Stimulated activated CD4-positive, alpha-beta T cell treated with anti-CD3 and anti-CD28 coated beads, Interleukin-12 subunit alpha, Interleukin-12 subunit beta, amount 100 ng/mL, for 24 hours (primary cell): ENCODE measurements at places on chromosomes 7 and 10.

GRCh38 chr7:146355216-146355615 lies 238.6 kb downstream of the CNTNAP2 start:
- DNase-seq: no peak

DNA sequence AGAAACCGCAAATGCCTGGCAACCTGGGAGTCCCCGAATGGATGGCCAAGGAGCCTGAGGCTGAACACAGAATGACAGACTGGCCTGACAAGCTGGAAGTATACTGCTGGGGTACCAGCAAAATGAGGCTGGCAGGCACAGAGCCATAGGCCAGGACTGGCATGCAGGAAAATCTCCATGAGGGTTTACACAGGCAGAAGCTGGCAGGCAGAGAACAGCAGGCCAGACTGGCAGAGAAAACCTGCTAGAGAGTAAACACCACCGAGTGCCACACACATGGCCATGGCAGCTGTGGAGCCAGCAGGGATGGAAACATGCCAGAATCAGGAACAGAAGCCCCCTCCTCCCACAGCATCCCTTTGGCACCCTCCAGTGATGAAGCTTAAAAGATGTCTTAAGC lies 63.4 kb downstream of the CRPPA start:
- no peak for DNase-seq

GRCh38 chr7:22251281-22251680 lies 105.7 kb downstream of the RAPGEF5 start:
- no peak for DNase-seq

DNA sequence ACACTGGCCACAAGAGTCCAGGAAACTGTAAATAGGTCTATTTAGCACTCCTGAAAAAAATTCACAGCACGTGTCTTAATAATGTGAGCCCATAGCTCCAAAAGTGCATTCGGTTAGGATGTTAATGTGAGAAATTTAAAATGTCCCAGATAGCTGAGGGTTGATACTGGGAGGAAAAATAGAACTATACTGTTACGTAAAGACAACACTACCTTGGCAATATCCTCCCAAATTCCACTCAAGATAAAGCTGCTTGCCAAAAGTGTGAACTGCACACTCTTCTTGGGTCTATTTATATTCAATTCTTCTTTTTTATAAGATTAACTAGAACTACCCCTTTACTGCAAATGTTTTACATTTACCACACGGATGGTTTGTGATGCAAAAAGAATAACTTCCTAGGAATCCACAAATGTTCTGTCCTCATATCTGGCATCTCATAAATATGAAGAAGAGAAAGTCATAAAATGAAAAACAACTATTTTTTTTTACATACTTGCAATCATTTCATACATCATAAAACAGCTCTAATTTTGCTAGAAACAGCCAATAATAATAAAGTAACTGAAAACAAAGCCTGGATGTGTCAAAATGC lies 10.4 kb downstream of the RAB11FIP2 start:
- DNase-seq: no peak

GRCh38 chr10:103638948-103639347 lies 145.4 kb downstream of the NEURL1 start:
- DNase-seq: no peak

DNA sequence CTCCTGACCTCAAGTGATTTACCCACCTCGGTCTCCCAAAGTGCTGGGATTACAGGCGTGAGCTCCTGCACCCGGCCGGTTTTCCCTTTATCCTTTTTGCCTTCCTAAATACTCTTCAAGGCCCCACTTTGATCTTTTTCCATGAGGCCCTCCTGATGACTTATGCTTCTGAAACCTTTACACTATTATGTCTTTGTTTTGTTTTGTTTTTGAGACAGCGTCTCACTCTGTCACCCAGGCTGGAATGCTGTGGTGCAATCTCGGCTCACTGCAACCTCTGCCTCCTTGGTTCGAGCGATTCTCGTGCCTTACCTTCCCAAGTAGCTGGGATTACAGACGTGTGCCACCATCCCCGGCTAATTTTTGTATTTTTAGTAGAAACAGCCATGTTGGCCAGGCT lies 3.8 kb downstream of the STMP1 start:
- no peak for DNase-seq

GRCh38 chr10:99358101-99358500 lies 28.9 kb downstream of the CNNM1 start:
- DNase-seq: no peak

- DNase-seq: no peak
Observed at GRCh38 chr7:2621061-2621828, 10.5 kb upstream of the TTYH3 start.

GRCh38 chr10:21095494-21096055 lies 198.5 kb upstream of the NEBL start:
- DNase-seq: no peak

DNA sequence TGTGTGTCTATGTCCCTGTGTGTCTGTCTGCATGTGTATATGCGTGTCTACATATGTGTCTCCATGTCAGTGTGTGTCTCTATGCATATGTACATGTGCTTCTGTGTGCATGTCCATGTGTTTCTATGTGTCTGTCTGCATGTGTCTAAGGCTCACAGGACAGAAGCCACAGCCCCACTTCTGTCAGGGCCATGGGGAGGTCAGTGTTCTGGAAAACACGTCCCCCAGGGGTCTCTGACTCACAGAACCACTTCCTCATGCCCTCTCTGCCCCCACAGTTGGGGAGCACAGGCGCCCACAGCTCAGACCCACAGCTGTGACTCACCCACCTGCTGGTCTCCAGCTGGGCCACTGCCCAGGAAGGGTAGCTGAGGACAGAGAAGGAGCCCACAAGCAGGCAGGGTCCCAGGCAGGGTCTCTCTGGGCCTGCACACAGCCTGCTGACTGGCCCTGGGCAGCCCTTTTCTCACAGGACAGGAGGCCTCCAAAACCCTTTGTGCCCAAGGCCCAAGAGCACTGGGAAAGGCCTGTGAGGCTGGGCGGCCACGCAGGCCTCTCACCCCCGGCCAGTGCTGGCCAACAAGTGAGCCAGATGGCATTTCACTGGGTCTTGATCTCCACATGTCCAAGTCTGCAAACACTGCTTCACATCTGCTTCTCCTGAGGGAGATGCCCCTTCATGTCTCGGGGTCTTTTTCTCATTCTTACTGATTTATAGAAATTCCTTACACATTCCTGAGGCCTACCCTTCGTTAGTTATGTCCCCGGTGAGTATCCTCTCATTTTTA lies 102.9 kb upstream of the FAM20C start:
- DNase-seq: no peak

DNA sequence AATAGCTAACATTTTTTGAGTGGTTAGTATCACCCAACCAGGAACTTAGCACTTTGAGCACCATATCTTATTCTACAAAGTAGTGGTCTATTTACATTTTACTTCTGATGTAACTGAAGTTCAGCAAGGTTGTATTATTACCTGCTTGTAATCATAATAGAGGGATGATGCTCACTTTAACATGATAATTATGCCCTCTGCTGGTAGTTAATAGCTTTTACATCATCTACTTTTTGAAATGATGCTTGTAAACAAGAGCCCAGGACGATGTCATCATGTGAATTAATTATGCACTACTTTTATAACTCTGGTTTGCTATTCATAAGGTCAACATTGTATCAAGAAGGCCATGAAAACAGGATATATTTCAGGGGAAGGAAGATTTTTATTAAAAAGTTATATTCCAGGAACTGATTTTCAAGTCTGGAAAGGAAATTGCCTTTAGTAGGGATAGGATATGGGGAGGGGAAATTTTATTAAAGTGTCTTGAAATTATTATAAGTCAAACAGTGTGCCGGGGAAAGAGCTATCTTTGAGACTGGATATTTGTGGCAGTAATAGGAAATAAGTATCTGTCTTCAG lies 80.3 kb upstream of the SCIN start:
- DNase-seq: no peak

DNA sequence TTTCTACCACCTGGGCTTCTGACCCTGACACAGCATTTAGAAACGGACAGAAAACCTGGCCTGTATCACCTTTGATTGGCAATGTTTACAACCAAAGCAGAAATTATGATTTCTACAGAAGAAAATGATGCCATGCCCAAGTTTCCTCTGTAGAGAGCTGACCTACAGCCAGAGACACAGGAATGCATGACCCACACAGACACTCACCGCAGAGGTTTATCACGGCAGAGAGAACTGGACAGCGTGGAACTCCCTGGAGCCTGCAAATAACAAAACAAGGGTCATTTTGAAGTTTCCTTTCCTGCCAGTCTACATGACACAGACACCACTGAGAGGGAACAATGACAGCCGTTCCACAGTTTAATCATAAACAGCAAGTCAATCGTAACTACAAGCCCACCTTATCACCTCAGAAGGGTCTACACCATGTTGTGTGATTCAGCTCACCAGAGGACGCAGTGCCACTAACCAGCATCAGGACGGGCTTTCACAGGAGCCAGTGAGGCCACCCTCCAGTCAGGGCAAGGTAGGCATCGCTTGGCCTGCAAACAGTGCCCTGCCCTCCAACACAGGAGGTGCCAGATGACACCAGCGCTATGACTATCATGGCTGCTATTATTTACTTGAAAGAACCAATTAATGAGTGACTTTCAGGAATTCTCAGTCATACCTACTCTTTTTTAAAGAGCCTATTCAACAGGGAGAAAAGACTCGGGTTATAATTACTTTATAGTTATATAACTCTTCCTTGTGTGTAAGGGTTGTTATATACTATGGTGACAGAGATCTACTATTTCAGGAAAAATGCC lies 139.9 kb downstream of the TNS3 start:
- DNase-seq: no peak

- no peak for DNase-seq
Observed at GRCh38 chr10:75487087-75487754, 55.8 kb downstream of the LRMDA start.

- no peak for DNase-seq
Observed at GRCh38 chr10:93916257-93917063, 22.7 kb downstream of the SLC35G1 start.

DNA sequence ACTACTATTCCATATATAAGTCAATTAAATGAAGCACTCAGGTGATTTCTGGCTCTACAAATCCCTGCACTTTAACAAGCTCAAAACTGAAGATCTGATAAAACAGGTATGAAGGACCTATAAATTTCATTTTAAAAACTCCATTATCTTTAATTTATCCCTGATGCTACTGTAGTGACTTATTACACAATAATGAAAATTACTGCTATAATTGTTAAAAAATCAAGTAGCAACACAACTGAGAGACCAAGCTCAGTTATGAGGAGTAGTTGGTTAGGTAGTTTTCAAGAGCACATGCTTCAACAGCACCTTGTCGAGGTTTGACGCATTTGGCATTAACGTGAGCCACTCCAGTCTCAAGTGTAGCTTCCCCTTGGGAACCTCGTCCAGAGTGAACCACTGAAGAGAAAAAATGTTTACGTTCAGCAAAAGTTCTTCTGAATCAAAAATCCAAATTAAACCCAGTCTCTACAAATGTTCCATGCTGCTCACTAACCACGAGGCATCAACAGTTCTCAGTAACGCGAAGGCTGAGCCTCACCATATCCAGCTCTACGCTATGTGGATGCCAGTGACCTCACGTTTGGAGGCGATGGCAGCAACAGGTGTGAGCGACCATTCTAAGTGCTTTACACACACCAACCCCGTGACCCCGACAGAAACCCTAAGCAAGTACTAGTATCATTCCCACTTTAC lies 55.3 kb upstream of the NCAPG2 start:
- no peak for DNase-seq

DNA sequence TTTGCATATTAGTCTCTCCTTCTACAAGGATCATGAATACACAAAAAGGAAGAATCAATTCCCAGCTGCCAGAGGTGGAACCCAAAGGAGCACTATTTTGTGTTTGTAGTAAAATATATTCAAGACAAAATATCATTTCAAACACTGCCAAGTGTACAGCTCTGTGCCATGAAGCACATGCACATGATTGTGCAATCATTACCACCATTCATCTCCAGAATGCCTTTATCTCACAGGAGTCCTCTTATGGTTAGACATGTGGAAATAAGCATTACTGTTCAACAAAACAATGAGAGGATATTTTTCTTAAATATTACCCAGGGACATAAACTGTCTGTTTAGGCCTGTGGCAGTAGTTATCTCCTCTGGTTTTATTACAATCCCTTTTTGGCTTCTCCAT lies 151.4 kb upstream of the PPP1R3A start:
- DNase-seq: no peak

GRCh38 chr10:105145711-105146110 lies 504.6 kb downstream of the SORCS3 start:
- no peak for DNase-seq
